ENCODE measurements at places on chromosomes 16 and 17.

DNA sequence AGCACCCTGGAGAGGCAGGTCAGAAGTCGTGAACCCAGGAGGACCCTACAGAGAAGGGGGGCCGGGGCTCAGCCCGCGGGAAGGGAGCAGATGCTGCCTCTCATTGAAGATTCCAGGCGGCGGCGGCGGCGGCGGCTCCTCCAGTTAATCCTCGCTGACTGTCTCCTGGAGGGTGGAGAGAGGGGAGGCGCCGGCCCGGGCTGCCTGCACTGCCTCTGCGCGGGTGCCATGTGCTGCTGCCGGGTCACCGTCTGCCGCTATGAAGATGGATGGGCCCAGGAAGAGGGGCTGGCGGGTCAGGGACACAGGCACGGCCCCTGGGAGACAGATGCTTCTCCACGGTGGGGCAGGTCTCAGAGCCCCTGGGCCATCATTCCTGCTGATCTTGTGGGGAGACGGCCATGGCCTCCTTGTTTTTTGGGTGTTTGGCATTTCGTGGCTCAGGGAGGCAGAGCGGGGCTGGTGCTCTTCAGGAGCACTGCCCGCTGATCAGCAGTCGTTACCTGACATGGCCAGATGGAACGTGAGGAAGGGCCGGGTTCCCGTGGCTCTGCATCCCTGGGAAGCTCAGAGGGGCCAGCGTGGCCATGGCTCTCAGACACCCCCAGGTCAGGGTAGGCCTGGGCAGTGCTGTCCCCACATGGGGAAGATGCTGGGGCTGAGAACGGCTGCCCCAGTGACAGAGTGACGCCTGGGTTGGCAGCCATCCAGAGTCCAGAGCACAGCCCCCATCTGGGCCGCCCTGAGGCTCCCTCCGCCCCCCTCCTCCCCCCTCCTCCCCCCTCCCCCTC is 36.1 kb downstream of the GINS2 start:
- peaks cover 72% of the 10 kb centered on the region for H3K36me3 ChIP-seq
- peak overlapping the region; percentile 57 for H3K27ac ChIP-seq
- H3K27me3 ChIP-seq: no peaks in the 10 kb centered on the region
- no peak for DNase-seq

DNA sequence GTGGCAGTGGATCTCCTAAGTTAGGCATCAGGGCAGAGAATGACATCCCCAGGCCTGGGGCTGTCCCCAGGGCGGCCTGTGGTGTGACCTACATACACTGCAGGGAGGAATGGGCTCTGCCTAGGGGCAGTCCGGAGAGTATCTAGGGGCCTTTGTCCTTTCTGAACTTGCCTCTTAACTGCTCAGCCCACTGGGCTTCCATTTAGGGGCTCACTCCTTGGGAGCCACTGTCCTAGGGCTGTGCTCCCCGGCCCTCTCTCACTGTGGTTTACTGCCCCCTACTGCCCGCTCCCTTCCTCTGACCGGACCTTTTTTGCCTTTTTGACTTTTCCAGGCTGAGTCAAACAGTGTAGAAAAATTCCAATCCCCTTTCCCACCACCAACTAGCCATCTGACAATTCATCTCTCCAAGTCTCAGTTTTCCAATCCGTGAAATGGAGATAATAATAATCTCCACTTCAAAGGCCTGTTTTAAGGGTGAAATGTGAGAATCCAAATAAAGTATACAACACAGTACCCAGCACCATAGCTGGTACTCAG is 66.8 kb downstream of the DNAH3 start:
- peak; percentile 54 for DNase-seq
- H3K27ac ChIP-seq: no peak overlapping the region
- H3K27me3 ChIP-seq: no peaks in the 10 kb centered on the region
- no peak overlapping the region for H3K4me3 ChIP-seq
- H3K36me3 ChIP-seq: no peaks in the 10 kb centered on the region

DNA sequence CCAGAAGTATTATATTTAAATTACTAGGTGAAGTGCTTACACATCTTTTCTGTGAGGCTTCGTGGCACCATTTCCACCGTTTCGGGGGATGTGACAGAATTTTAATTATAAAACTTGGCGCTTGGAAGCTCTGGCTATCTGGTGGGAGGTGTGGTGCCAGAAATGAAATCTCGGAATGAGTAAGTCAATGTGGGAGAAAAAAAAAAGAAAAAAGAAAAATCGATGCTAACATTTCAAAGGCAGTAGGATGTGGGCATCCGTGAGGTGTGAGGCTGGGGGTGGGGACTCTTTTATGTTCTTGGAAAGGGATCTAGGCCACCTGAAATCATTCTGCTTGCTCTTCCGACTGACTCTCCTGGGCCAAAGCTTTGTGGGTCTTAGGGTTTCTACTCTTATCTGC is 21.9 kb downstream of the CPPED1 start:
- no peaks in the 10 kb centered on the region for H3K4me1 ChIP-seq
- H3K4me3 ChIP-seq: no peak overlapping the region
- H3K27me3 ChIP-seq: no peaks in the 10 kb centered on the region
- no peak for DNase-seq
- H3K27ac ChIP-seq: no peak overlapping the region
- no peaks in the 10 kb centered on the region for H3K36me3 ChIP-seq

DNA sequence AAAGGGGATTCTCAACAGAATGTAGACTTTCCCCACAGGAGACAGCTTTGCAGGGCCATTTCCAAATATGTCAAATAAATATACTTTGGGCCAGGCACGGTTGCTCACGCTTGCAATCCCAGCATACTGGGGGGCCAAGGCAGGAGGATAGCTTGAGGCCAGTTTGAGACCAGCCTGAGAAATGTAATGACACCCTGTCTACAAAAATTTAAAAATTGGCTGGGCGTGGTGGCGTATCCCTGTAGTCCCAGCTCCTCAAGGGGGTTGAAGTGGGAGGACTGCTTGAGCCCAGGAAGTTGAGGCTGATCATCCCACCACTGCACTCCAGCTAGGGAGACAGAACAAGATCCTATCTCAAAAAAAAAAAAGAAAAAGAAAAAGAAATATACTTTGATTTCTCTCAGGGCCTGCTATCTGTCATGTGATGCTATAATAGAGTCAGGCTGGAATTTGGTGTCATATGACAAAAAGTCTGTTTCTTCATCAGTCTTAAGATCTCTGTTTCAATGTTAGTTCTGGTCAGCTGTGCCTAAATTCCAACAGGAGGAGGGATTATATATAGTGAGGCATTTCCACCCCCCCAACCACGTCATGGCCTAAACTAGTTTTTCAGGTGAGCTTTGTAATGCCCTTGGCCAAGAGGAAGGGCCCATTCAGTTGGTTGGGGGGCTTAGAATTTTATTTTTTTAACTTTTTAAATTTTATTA is 4.3 kb upstream of the ZDHHC7 start:
- no peaks in the 10 kb centered on the region for H3K36me3 ChIP-seq
- H3K27me3 ChIP-seq: no peaks in the 10 kb centered on the region
- no peaks in the 10 kb centered on the region for H3K4me1 ChIP-seq
- no peak overlapping the region for H3K27ac ChIP-seq

GRCh38 chr17:34220752-34221395 is 34.2 kb upstream of the CCL2 start:
- no peak for DNase-seq
- no peaks in the 10 kb centered on the region for H3K4me1 ChIP-seq
- H3K27me3 ChIP-seq: no peaks in the 10 kb centered on the region
- H3K27ac ChIP-seq: no peak overlapping the region
- H3K4me3 ChIP-seq: no peak overlapping the region

- peaks cover 27% of the 10 kb centered on the region for H3K36me3 ChIP-seq
- no peak for DNase-seq
- H3K27ac ChIP-seq: no peak overlapping the region
- no peak overlapping the region for H3K4me3 ChIP-seq
- H3K27me3 ChIP-seq: no peaks in the 10 kb centered on the region
Observed at GRCh38 chr16:2178321-2179106, 17.9 kb downstream of the CASKIN1 start.

DNA sequence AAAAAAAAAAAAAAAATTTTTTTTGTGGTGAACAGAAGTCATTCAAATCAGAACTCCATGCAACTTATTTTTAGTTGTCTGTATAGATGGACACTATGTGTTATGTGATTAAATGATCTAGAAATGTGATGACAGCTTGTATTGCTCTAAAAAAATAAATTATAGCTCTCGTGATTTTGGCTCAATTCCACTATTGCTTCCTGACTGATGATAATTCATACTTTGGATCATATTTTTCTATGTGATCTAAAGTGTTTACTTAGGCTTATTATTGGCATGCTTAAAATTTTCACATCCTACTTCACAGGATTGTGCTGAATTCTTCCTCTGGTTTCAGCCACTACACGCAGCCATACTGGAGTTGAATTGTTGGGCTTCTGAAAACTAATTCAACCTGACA is 76.8 kb downstream of the RPGRIP1L start:
- no peak overlapping the region for H3K27ac ChIP-seq
- no peak for DNase-seq
- H3K36me3 ChIP-seq: no peaks in the 10 kb centered on the region
- no peak overlapping the region for H3K4me3 ChIP-seq

DNA sequence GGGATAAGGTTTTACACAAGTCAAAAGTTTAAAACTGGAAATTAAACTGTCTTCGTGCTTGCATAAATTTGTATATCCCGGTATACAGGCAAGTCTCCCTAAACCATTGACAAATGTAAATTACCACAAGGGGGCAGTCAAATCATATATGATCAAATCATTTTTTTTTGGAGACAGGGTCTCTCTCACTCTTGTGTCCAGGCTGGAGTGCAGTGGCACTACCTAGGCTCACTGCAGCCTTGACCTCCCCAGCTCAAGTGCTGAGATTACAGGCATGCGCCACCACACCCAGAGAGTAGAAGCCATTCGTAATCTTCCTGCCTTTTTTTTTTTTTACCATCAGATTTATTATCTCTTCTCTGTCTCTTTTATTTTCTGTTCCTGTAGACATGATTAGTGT is 18.5 kb downstream of the TOP2A start:
- H3K4me1 ChIP-seq: no peaks in the 10 kb centered on the region
- H3K27ac ChIP-seq: no peak overlapping the region
- H3K36me3 ChIP-seq: peaks cover 100% of the 10 kb centered on the region

DNA sequence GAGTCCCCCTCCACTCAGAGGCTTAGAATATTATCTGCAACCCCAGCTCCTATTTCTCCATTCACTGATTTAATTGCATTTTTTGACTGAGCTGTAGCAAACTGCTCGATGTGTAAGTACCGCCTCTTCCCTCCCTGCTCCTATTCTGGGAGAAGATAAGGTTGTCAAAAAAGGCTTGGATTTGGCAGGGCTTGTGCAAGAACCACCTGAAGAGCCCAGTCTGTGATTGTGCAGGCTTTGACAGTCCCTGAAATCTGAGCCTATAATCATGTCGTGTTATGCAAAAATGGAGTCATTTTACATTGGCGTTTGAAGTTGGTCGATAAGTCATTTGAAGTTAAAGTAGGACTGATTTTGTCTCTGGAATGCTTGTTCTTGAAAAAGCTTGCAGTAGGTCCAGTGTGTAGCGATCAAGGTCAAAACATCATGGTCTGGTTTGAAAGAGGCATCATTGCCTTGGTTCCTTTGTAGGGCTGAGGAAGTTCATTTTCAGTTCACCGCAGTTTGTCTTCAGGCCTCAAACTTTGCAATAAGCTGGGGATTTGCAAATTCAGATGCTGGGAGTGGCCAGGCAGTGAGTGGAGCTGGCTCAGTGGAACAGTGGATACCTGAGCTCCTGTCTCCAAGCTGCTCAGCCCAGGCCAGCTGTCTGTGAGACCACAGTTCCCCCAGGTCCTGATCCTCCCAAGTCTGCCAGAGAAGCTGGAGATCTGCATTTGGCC is 68.8 kb downstream of the KATNIP start:
- no peaks in the 10 kb centered on the region for H3K27me3 ChIP-seq
- no peaks in the 10 kb centered on the region for H3K4me1 ChIP-seq
- peaks cover 4% of the 10 kb centered on the region for H3K36me3 ChIP-seq
- no peak overlapping the region for H3K4me3 ChIP-seq

- H3K36me3 ChIP-seq: no peaks in the 10 kb centered on the region
- no peak overlapping the region for H3K4me3 ChIP-seq
- H3K27ac ChIP-seq: no peak overlapping the region
- H3K4me1 ChIP-seq: no peaks in the 10 kb centered on the region
- no peak for DNase-seq
Observed at GRCh38 chr17:48600244-48601098, 4.3 kb downstream of the HOXB6 start.

DNA sequence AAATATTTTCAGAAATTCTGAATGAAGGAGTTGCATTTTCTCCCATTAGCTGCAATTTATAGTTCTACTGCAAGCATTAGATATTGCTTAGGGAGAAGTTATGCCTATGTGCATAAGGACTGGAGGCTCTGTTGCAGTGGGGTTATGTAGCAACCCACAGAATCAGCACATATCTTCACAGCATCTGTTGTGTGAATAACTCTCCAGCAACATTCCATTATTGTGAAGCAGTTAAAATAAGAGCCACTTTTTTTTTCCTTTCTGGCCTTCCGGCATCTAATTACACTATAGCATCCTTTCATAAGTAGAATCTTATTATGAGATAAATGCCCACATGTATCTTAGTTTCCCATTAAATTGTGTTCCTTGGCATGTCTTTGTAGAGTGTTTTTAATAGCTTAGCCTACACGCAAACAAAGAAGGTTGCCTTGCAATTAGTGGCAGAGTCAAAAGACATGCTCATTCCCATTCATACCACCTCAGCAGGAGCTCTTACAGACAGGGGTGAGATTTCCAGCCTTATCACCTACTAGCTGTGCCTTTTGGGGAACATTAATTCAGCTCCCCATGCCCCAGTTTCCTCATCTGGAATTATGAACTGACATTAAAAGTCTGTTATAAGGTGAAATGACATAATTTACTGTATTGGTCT is 596.0 kb upstream of the GOT2 start:
- peaks cover 2% of the 10 kb centered on the region for H3K27me3 ChIP-seq
- peaks cover 10% of the 10 kb centered on the region for H3K4me1 ChIP-seq
- no peaks in the 10 kb centered on the region for H3K36me3 ChIP-seq
- DNase-seq: peak; percentile 54
- H3K27ac ChIP-seq: peak overlapping the region; percentile 88

DNA sequence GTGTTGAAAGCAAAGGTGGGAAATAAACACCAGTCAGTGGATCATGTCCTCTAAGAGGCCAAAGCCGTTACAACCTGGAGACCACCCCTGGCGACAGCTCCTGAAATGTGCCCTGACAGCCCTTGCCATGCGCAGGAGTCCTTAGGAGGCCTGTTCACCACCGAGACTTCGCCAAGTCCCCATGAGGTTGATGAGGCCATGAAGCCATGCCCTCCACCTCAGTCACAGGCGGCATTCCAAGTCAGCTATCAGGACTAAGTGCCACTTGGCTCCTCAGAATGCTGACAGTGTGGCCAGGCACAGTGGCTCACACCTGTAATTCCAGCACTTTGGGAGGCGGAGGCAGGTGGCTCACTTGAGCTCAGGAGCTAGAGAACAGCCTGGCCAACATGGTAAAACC is 27.1 kb downstream of the ADAM11 start:
- peaks cover 10% of the 10 kb centered on the region for H3K4me1 ChIP-seq
- no peaks in the 10 kb centered on the region for H3K27me3 ChIP-seq

GRCh38 chr17:74016461-74016860 is 187.0 kb upstream of the RPL38 start:
- H3K27me3 ChIP-seq: peaks cover 14% of the 10 kb centered on the region
- no peak overlapping the region for H3K4me3 ChIP-seq
- peak; percentile 55 for DNase-seq
- H3K4me1 ChIP-seq: peaks cover 37% of the 10 kb centered on the region
- peak overlapping the region; percentile 88 for H3K27ac ChIP-seq
- no peaks in the 10 kb centered on the region for H3K36me3 ChIP-seq
